Stimulated activated CD4-positive, alpha-beta T cell treated with anti-CD3 and anti-CD28 coated beads, Interleukin-12 subunit alpha, Interleukin-12 subunit beta, amount 100 ng/mL, for 24 hours (primary cell): ENCODE measurements at places on chromosomes 5 and 9.

GRCh38 chr5:132012371-132013005 is 1.0 kb upstream of the ACSL6 start:
- DNase-seq: no peak

GRCh38 chr9:134321946-134322741 is 4.1 kb upstream of the RXRA start:
- DNase-seq: no peak

GRCh38 chr5:149782895-149783586 is 52.9 kb downstream of the PPARGC1B start:
- DNase-seq: no peak

- no peak for DNase-seq
These were observed 56.7 kb upstream of the CPLX2 start for GRCh38 chr5:175814691-175815090.

- DNase-seq: no peak
These were observed 6.6 kb upstream of the CEMIP2 start for GRCh38 chr9:71774920-71775319.

DNA sequence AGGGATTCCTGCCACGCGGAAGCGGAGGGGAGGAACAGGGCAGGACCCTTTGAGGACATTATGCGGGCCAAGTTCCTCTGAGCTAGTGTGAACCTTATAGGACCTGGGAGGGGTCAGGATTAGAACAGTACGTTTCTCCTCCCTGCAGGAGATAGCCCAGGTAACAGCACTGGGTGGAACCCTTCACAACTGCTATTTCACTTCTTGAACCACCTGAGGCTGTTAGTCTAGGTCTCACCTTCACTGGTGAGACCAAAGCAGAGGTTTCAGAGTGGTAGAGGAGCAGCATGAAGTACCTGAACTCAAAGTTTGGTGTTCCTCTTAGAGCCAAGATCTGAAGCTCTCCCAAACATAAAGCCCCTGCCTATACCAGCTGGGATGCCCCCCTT is 832 bp downstream of the EIF4EBP3 start:
- DNase-seq: no peak

GRCh38 chr5:62498961-62499360 is 79.7 kb upstream of the LRRC70 start:
- DNase-seq: no peak

DNA sequence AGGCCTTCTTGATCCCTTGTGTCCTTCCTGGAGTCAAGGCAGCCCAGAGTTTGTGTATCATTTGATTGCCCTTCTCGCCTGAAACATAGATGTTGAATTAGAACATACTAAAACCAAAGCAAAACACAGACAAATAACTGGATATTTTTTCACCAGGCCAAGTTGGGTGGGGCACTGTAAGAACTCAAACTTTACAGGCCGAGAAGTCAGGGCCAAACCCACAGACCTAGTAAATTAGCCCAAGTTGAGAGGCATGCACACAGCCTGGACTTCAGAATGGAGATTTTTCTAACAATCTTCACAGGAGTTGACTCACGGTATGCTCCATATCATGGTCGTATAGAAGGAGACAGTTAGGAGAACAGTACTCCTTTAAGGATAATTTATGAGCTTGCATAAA is 121.7 kb downstream of the PIK3R1 start:
- no peak for DNase-seq

- DNase-seq: no peak
These were observed 96.1 kb downstream of the OTULIN start for GRCh38 chr5:14760548-14761002.

- DNase-seq: no peak
These were observed 474.2 kb downstream of the PRELID2 start for GRCh38 chr5:145360936-145361335.

- DNase-seq: no peak
These were observed 84.5 kb downstream of the FOXD1 start for GRCh38 chr5:73363911-73364730.

DNA sequence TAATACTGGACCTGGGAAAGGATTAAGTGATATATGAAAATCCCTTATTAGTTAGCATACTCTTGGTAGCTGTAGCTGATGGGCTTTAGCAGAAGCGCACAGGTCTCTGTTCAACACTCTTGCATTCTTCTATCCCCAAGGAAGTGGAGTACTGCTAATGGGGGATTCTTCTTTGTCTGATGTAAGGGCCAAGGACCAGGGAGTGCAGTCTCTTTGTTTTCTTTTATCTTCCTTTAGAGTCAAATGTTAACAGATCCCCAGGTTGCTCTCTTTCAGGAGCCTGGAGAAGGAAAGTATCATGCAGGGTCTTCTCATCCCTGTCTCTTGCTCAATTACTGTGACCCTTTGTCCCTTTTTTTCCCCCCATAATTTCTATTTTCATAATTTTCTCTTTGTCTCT is 1146.9 kb upstream of the DMAC1 start:
- no peak for DNase-seq

DNA sequence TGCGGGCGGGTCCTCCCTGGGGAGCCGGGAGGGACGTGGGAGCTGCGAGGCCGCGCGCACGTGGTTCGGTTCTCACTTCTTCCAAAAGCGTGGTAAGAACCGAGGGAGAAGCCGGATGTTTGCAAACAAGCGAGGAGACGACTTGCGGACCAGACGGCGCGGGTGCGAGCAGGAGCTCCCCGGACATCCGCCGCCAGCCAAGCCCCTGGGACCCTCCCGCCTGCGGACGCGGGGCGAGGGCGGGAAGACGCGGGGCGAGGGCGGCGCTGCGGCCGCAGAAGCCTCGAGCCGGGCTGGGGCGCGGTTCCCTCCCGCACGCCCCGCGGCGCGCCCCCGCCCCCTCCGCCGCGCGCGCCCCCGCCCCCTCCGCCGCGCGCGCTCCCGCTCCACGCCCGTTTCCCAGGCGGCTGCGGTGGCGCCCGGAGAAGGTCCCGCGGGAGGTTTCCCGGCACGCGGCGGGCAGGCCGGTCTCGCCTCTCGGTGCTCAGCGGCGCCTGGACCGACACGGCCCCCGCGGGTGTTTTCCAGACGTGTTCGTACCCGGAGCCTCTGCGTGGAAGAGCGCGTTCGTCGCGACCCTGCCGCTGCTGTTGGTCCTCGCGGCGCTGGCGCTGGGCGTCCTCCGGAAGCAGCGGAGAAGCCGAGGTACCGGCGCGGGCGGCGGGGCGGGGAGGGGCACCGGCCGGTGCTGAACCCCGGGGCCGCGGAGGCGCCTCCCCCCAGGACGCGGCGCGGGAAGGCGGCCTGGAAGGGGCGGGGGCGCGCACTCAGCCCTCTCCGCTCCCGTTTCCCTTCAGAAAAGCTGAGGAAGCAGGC is 12.8 kb downstream of the BTNL9 start:
- DNase-seq: no peak

GRCh38 chr9:94802793-94803192 is 76.3 kb downstream of the AOPEP start:
- peak; percentile 11 for DNase-seq

- DNase-seq: no peak
These were observed 79.0 kb downstream of the TAF11L14 start for GRCh38 chr5:17713301-17713700.

DNA sequence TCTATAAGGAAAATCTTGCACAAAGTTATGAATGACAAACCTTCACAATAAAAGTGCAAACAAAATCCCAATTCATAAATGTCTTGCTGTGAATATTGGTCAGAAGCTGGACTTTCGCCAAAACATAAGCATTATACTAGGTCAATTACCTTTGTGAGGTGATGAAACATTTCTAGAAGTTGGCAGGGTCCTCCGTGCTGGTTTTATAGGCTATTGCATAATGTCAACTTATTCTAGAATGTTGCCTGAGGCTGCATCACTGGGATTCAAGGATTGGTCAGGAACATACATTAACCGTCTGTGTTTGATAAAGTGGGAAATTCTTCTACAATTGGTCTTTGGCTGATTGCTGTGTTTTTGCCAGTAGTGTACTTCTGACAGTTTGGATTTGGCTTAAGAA is 49.8 kb upstream of the PALM2AKAP2 start:
- no peak for DNase-seq

GRCh38 chr9:132026932-132027585 is 52.6 kb downstream of the MED27 start:
- no peak for DNase-seq

DNA sequence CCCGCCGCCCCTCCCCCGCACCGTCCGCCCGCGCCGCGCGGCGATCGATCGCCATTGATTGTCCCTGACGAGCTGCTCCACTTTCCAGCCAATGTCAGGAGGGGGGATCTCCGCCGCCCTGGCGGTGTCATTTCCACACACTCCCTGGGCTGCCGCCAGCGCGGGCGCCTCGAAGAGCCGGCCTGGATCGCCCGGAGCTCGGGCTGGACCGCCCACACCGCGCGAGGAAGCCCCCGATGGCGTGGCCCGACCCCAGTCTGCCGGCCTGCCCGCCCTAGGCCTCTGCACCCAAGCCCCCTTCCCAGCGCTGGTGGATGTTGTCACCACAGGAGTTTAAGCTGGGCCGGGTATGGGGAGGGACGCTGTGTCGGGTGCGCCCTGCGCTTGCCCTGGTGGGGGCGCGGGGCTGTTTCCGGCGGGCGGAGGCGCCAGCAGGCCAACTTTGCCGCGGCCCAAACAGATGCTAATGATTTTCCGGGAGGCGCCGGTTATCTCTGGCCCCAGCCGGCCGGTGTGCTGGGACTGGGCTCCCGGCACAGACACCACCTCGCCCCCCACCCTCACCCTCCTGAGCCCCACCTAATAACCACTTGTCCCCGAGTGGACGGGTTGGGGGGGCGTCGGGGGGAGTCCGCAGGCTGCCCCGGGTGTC is 10.6 kb upstream of the CXXC5 start:
- no peak for DNase-seq

GRCh38 chr9:129919277-129919676 is 84.0 kb downstream of the USP20 start:
- no peak for DNase-seq

- DNase-seq: no peak
These were observed 69.0 kb downstream of the ADAMTS16 start for GRCh38 chr5:5209089-5209488.

GRCh38 chr5:59208474-59208873 is 625.6 kb downstream of the RAB3C start:
- no peak for DNase-seq

- DNase-seq: no peak
These were observed 116.4 kb downstream of the APBA1 start for GRCh38 chr9:69555802-69556201.

DNA sequence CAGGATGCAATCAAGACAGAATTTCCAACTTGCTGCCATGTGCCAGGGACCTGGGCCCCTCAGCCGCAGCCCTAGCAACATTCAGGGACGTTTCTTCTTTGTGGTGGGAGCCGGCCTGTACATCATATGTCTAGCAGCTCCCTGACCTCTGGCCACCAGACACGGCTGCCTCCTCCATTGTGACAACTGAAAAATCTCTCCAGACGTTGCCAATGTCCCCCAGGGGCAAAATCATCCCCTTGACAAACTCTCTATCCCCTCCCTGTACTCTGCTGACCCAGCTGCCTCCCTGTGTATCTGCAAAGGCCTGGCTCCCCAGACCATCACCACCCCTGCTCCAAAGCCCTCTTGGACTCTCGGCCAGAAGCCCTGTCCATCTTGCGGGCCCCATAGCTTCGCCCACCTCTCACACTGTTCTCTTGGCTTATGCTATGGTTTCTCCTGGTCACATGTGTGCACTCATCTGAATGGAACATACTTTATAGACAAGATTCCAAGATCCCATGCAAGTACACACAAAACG is 40.8 kb downstream of the BICD2 start:
- DNase-seq: no peak

- DNase-seq: no peak
These were observed 46.9 kb downstream of the ADAMTS2 start for GRCh38 chr5:179298181-179298993.

DNA sequence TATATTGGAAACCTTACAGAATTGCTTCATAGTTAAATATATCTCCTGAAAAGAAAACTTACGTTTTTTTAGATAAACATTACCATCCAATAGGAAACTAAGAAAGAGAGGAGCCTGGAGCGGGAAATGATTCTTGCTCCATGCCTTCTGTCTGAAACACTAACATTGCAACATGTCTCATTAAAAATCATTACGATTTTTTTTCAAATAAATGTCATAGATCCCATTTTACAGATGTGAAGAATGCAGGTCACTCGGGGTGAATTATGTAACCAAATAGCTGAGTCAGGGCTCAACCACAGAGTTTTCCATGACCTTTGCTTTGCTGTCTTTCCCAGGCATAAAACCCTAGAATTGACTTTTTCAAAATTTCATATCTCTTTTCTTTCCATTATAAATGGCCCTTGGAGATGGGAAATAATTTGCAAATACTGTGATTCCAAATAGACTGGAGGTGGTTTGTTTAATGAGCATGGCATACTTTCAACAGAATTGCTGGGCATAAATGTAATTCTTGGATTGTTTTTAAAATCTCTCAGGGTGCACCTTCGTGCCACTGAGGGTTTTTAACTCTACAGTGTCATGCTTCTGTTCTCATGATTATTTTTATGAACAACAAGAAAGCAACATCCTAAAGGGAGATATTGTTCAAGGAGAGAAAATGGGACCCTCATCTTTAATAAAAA is 302.8 kb downstream of the EBF1 start:
- no peak for DNase-seq

- peak; percentile 29 for DNase-seq
These were observed 151.4 kb downstream of the HSD17B3 start for GRCh38 chr9:96150324-96151227.

GRCh38 chr9:79694676-79695400 is 123.1 kb downstream of the TLE4 start:
- DNase-seq: no peak

DNA sequence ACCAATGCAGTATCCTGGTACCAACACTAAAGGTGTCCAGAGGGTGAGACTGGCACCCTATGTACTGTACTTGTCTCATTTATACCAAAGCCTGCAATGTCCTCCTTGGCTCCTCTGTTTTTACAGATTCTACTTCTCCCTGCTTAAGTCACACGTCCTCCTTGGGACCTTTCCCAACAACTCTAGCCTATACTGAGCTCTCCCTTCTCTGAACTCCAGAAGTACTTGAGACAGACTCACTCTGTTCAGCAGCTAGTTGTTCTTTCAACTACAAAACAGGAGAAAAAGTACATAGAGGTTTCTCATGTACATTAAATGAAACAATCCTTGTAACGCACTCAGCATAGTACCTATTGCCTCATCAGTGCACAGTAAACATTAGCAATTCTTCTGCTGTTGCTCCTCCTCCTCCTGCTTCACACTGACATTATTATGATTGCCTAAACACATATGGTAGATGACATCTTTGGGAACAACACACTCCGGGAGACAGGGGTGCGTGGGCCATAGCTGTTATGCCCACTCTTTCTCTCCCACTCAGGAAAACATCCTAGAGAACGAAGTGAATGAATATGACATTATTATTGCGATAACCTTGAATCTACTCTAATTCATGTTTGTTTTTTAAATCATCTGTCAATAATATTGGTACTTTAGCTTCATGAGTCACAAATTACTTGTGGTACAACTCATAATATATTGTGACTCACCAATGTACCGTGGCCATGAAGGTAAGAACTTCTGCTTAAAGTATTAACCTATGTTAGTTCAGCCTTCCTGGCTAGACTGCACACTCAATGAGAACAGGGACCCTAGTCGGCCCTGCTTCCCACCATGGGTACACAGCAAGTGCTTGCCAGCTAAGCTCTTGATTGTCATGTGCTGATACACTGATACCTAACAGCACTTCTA is 180.3 kb upstream of the ADRA1B start:
- DNase-seq: no peak

GRCh38 chr9:126673689-126674364 is 60.1 kb downstream of the LMX1B start:
- no peak for DNase-seq
